ENCODE measurements at places on chromosomes 4 and X. TPM values are rescaled to one million over a fixed set of nuclear protein-coding genes. Genes with fewer than 3 reads are reported as not detected.

The TMPRSS11D gene
- total RNA-seq: 1.0 TPM

The CXCL11 gene
- total RNA-seq: not detected

The ADH7 gene
- 0.15 TPM for total RNA-seq

The NXT2 gene
- total RNA-seq: 6.8 TPM

The RAB40AL gene
- 1.4 TPM for total RNA-seq

The SSX1 gene
- not detected for total RNA-seq

- H3K27ac ChIP-seq: no peak overlapping the region
- no peak for DNase-seq
- H3K4me1 ChIP-seq: peaks cover 3% of the 10 kb centered on the region
- H3K36me3 ChIP-seq: no peaks in the 10 kb centered on the region
- no peaks in the 10 kb centered on the region for H3K27me3 ChIP-seq
Measured at GRCh38 chrX:70439016-70439415, 5.6 kb upstream of the DLG3 start.

- no peaks in the 10 kb centered on the region for H3K27me3 ChIP-seq
- no peak overlapping the region for H3K27ac ChIP-seq
- DNase-seq: no peak
- no peaks in the 10 kb centered on the region for H3K36me3 ChIP-seq
- H3K4me3 ChIP-seq: no peak overlapping the region
Measured at GRCh38 chr4:79334783-79335182, 8.9 kb upstream of the NAA11 start.

GRCh38 chr4:187993827-187994226, 1.7 kb upstream of the ZFP42 start:
- H3K4me3 ChIP-seq: no peak overlapping the region
- peaks cover 6% of the 10 kb centered on the region for H3K4me1 ChIP-seq
- H3K27ac ChIP-seq: no peak overlapping the region

- H3K27ac ChIP-seq: no peak overlapping the region
- no peaks in the 10 kb centered on the region for H3K27me3 ChIP-seq
- H3K4me3 ChIP-seq: no peak overlapping the region
- no peak for DNase-seq
Measured at GRCh38 chr4:124111411-124111810, 601.1 kb downstream of the ANKRD50 start.

DNA sequence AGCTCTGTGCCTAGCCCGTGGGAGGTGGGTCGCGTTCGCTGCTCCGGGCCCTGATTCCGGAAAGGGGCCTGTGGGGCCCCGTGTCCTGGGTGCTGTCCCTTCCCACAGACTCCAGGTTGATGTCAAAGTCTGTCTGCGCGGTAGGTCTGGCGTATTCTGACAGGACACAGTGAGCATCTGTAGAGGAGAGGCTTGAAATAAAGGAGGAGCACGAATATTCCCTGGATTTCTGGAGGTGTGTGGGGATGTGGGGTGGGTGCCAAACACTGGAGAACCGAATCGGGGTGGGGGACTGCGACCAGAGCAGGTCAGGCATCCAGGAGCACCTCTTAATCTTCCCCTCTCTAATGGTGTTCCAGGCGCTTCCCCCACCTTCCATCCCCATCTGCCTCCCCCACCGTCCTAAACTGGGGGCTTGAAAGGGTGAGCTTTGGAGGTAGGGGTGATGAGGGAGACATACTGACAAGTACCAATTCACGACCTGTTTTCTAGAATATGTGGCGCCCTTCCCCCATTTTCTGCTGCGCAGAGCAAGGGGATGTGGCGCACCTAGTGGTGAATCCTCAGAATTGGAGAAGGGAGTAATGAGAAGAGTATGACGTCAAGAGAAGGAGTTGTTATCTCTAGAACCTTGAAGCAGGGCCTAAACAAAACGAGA, 877 bp downstream of the GPRASP1 start:
- no peaks in the 10 kb centered on the region for H3K36me3 ChIP-seq
- DNase-seq: no peak
- peak overlapping the region; percentile 63 for H3K4me3 ChIP-seq
- no peaks in the 10 kb centered on the region for H3K27me3 ChIP-seq
- H3K4me1 ChIP-seq: peaks cover 2% of the 10 kb centered on the region

DNA sequence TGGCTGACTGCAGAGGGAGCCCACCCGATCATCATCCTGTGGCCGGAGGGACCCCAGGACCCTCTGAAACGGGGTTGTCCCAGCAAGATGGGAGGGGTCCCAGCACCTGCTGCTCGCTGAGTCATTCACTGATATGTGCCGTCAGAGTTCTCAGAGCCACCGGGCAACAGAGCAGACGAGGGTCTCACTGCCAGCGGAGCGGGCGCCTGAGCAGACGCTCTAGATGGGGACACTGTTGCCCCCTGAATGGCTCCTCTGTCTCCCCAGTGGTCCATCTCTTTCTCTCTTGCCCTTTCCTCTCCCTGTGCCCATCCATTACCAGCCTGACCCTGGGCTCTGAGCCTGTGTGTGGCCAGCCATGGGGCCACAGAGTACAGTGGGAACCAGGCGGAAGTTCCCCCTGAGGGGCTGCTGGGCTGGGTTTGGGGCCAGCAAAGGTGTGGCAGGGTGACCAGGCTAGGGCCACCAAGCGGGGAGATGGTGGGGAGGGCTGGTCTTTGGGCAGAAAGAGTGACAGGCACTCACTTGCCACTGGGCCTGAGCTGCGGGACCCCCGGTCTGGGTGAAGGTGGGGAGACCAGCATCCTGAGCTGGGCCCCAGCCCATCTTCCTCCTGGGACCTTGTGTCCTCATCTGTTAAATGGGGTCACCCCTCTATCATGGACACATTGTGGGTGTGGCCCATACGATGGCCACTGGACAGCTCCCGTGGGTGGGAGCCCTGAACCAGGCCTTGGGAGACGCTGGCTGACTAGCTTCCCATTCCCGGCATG, 90.9 kb downstream of the HMX1 start:
- no peak overlapping the region for H3K4me3 ChIP-seq
- no peaks in the 10 kb centered on the region for H3K4me1 ChIP-seq

DNA sequence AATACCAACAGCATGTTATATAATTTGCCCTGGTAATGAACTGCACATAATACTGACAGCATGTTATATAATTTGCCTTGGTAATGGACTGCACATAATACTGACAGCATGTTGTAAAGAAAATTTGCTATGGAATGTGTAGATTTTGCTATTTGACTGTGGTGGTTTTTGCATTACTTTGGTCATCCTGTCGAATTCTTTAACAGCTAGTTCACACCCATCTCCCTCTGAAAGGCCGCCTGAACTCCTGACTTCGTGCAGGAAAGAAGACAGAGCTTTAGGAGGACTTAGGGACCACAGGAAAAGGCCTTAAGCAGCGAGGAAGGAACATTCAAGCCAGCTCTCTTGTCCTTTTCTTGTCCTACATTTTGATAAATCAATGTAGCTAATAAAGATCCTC, 45.2 kb upstream of the DCLK2 start:
- H3K4me1 ChIP-seq: no peaks in the 10 kb centered on the region
- DNase-seq: no peak
- H3K4me3 ChIP-seq: no peak overlapping the region
- H3K36me3 ChIP-seq: no peaks in the 10 kb centered on the region
- no peak overlapping the region for H3K27ac ChIP-seq

DNA sequence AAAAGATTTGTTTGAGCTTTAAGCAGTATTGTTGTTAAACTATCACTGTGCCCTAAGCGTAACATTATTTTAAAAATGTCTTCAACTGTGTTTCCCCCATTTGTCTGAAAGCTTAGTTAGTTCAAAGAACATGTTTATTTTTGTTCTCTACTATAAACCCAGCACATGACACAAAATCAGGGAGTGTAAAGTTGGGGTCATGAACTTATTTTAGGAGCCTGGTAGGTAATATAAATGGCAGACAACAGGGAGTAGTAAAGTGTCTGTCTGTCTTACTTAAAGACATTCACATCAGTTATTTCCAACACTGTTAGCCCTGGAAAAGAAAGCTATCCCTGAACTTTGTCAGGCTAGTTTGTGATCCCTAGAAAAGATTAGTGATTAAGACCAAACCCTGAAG, 3.9 kb downstream of the AIMP1 start:
- no peaks in the 10 kb centered on the region for H3K27me3 ChIP-seq
- H3K27ac ChIP-seq: no peak overlapping the region
- peaks cover 19% of the 10 kb centered on the region for H3K4me1 ChIP-seq

DNA sequence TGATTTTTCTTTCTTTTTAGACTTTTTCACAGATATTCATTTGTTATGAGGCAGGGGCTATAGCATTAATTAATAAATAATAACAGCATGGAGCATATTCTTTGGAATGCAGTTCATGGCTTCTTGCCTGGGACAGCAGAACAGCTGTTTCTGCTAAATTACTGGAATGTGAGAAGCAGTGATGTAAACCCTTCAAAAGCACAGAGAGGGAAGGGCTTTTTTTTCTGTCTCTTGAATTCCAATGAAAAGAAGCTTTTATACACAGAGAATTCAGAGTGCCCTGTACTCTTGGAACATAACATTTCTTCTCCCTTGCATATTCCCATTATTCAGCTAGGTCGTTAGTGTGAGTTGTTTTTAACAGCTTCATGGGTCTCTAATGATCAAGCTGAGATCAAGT, 28.5 kb upstream of the ANK2 start:
- H3K4me3 ChIP-seq: no peak overlapping the region
- H3K4me1 ChIP-seq: no peaks in the 10 kb centered on the region
- H3K27me3 ChIP-seq: no peaks in the 10 kb centered on the region
- DNase-seq: no peak
- H3K36me3 ChIP-seq: no peaks in the 10 kb centered on the region
- H3K27ac ChIP-seq: no peak overlapping the region

DNA sequence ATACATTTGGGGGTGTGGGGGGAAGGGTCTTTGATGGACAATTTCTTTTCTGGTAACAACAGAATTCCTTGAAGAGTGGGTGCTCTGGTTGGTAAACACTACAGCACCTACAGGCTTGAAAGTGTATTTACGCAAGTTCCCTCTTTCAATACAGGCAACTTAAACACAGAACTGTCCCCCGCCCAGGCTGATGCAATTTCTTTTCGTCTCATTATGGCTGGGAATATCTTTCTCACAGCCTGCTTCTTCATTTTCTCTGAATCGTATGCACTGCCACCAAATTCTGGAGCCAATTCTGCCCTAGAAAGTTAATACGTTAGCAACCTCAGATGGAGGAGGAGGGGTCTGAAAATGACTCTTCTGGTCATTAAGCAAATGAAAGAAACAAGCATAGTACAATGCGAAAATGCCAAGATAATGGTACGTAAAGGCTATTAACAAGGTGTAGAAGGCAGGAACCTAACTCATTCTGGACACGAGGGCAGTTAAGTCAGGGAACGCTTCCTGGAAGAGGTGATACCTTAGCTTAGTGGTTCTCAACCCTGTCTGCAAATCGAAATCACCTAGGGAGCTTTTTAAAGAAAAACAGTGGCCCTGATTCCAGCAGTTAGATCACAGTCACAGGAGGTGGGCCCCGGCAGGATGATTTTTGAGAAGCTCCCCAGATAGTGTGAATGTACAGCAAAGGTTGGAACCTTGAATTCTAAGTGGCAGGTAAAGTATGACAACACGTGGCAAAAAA, 1.0 kb downstream of the AGA start:
- H3K4me1 ChIP-seq: peaks cover 13% of the 10 kb centered on the region
- peak overlapping the region; percentile 61 for H3K4me3 ChIP-seq
- peak overlapping the region; percentile 96 for H3K27ac ChIP-seq
- H3K27me3 ChIP-seq: no peaks in the 10 kb centered on the region

- no peaks in the 10 kb centered on the region for H3K27me3 ChIP-seq
- no peak overlapping the region for H3K4me3 ChIP-seq
- DNase-seq: no peak
- no peaks in the 10 kb centered on the region for H3K36me3 ChIP-seq
- H3K4me1 ChIP-seq: peaks cover 8% of the 10 kb centered on the region
- no peak overlapping the region for H3K27ac ChIP-seq
Measured at GRCh38 chr4:57162499-57163019, 52.4 kb upstream of the IGFBP7 start.

DNA sequence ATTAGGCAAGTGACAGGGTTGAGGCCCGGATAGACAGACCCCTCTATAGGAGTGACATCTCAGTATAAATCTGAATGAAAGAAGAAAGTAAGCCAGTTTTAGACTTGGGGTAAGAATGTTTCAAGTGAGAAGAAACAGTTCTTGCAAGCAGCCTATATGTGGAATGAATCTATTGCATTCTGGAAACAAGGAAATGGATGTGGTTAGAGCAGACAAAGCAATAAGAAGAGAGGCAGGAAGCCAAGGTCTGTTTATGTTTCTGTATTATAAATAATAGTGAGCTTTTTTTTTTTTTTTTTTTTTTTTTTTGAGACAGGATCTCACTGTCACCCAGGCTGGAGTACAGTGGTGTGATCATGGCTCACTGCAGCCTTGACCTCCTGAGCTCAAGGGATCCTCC, 255.8 kb downstream of the UNC5C start:
- no peak for DNase-seq
- H3K4me1 ChIP-seq: no peaks in the 10 kb centered on the region
- H3K36me3 ChIP-seq: no peaks in the 10 kb centered on the region
- H3K27ac ChIP-seq: no peak overlapping the region
- H3K27me3 ChIP-seq: no peaks in the 10 kb centered on the region

DNA sequence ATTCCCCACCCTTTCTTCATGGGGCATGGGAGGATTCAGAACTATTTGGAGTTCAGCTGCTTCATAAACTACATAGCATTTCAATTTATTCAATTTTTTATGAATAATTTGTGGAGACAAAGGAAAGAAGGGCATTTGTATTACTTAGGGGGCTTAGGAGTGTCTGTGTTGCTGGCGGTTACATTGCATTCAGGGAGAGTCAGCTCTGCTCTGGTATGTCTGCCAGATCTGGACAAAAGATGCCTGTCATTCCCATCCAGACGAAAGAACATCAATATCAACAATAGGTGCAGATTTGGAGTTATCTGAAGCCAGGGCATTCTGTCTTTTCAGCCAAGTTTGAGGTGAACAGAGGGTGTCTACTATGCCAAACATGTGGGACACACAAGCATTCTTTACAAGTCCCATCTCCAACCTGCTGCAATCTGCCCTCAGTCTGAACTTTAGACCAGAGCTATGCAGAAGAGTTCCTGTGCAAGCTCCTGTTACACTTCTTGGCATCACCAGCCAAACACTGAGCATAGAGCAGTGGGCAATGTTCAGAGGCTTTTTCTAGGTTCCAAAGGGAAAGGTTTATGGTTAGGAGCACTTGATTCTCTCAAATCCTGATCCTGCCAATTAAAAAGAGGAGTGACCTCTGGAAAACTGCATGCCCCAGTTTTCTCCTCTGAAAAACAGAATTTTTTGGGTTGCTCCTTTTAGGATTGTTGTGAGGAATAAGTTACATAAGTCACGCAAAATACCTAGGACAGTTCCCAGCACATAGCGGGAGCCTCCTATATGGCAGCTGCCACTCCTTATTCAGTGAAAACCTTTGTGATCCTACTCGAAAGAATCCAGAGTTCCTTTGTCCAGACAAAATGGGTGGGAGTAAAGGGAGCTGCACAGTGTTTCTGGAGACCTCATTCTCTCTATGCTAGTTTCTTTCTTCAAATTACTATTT, 719.5 kb upstream of the SLIT2 start:
- no peaks in the 10 kb centered on the region for H3K27me3 ChIP-seq
- DNase-seq: no peak
- no peak overlapping the region for H3K4me3 ChIP-seq
- no peaks in the 10 kb centered on the region for H3K36me3 ChIP-seq
- H3K27ac ChIP-seq: no peak overlapping the region

GRCh38 chr4:79247695-79248394, 78.0 kb downstream of the NAA11 start:
- no peaks in the 10 kb centered on the region for H3K27me3 ChIP-seq
- no peak for DNase-seq
- no peak overlapping the region for H3K4me3 ChIP-seq
- H3K36me3 ChIP-seq: no peaks in the 10 kb centered on the region
